Omental fat pad (tissue), 4 donors: ENCODE measurements at places on chromosomes 16 and 17. TPM values are rescaled to one million over a fixed set of nuclear protein-coding genes. Genes with fewer than 3 reads are reported as not detected.

DNA sequence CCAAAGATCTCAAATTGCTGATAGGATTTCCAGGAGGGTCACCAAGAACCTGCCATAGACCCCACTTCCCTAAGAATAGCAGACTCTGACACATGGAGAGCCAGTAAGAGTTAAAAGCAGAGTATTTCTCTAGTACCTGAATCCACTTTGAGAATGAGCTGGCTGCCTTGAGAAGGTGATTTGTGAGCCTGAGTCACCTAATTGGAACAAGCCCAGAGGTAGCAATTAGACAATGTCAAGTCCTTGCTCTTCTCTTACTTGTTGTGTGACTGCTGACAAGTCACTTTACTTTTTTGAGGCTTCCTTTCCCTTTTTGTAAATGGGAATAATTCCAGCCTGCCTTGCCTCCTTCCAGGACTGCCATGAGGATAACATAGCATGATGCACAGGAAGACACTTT is 76.1 kb upstream of the ASIC2 start:
- no peak for DNase-seq

- DNase-seq, result no peak
These were observed 42.0 kb downstream of the IL21R start for GRCh38 chr16:27444015-27444414.

GRCh38 chr16:87635541-87636049 is 33.3 kb downstream of the JPH3 start:
- no peak for DNase-seq

DNA sequence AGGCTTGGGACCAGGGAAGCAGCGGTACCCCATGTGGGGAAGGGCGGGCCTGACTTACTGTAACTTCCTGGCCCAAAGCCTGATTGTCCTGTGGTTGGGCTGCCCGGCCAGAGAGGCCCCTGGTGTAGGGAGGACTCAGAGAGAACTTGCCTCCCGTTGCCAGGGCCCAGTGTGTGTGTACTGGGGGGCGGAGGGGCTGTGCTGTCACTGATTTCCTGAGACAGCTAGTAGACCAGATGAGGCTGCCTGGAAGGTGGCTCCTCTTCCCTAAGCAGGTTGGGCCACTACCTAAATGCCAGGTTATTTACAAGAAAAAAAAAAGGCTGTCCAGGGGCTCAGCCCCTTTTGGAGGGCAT is 16.7 kb downstream of the SOCS3 start:
- no peak for DNase-seq

GRCh38 chr16:75415169-75415905 is 18.0 kb downstream of the CFDP1 start:
- no peak for DNase-seq

GRCh38 chr16:25570131-25570530 is 121.6 kb upstream of the HS3ST4 start:
- no peak for DNase-seq

- DNase-seq, result no peak
These were observed 27.7 kb upstream of the RASD1 start for GRCh38 chr17:17523731-17524490.

- DNase-seq, result no peak
These were observed 59.8 kb downstream of the BMERB1 start for GRCh38 chr16:15494236-15494635.

DNA sequence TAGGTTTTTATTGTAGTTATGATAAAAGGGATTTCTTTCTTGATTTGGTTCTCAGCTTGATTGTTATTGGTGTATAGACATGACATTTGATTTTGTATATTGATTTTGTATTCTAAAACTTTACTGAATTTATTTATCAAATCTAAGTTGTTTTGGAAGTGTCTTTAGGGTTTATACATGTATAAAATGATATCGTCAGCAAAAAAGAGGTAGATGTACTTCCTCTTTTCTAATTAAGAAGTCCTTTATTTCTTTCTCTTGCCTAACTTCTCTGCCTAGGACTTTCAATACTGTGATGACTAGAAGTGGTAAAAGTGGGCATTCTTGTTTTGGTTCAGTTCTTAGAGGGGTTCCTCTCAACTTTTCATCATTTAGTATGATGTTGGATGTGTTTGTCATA is 487.3 kb upstream of the KIF2B start:
- no peak for DNase-seq

- DNase-seq, result no peak
These were observed 48.5 kb downstream of the ARHGAP27 start for GRCh38 chr17:45384047-45384788.

The IL17C gene
- not detected for total RNA-seq

The RANBP10 gene
- total RNA-seq, result 7.5 TPM

The INO80E gene
- 22.8 TPM for total RNA-seq
